ENCODE measurements at places on chromosomes 5 and 9. TPM values are rescaled to one million over a fixed set of nuclear protein-coding genes. Genes with fewer than 3 reads are reported as not detected.

Gene PGM5
- 276 TPM for total RNA-seq

Gene TGFBI
- 79.7 TPM for total RNA-seq

Gene ACOT12
- not detected for total RNA-seq

GRCh38 chr9:2618289-2618688, 3.3 kb upstream of the VLDLR start:
- DNase-seq = no peak

GRCh38 chr5:102856389-102856777, 101.3 kb downstream of the PAM start:
- no peak for DNase-seq

DNA sequence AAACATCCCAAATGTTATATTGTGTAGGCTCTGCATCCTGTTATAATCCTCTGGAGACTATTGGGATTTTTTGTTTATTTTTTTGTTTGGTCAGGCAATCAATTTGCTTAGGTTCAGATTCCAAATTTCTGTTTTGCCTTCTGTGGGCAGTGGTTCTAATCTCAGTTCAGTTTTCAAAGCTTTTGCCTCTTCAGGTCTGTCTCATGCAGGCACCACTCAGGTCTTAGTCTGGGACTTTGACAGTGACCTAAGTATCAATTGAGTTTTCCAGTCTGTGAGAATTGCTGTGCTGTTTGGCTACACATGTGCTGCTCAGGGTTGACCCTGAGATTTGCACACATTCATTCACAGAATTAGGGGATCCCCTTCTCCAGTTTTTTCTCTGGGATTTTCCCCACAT, 14.1 kb downstream of the SNX2 start:
- DNase-seq = no peak

DNA sequence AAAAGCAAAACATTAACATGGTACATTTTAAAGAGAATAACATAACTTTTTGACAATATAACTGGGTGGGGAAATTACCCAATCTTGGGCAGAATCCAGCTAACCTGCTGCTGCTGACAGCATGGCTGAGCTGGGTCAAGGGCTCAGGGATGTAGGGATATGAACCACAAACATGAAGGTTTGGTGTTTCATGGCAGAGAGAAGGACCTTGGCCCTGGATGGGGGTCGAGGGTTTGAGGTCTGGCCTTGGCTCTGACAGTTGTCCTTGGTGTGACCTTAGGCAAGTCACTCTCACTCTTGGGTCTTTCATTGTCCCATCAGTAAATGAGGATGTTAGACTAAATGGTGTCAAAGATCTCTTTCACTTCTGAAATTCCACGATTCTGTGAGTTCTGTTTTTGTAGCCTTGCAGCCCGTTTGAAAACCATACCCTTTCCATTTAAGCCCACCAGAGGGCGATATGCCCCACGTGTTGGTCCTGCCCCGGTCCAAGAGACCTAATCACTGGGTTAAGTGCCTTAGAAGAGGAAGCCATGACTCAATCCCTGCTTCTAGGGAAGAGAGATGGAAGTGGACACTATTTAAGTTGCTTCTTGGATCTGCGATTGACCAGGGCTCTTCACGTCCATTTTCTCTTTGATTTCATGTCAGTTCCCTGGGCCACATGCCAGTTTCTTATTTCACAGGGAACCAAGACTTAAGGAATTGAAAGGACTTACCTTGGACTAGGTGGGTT, 56.8 kb upstream of the TEX48 start:
- DNase-seq = peak; percentile 63

GRCh38 chr9:19875291-19875920, 86.6 kb upstream of the SLC24A2 start:
- DNase-seq = no peak

DNA sequence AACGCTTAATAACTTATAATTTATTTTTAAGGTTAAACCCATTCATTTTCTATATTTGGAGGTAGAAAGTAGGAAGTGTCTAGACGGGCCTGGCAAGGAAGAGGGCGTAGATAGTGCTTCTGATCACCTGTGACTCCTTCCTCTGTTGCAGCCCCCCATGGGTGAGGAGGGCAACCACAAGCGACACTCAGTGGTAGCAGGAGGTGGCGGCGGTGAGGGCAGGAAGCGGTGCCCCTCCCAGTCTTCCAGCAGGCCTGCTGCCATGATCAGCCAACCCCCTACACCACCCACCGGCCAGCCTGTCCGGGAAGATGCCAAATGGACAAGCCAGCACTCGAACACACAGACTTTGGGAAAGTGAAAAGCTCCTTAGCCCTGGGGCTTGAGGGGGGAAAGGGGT, 36.7 kb downstream of the FAXDC2 start:
- DNase-seq = no peak

DNA sequence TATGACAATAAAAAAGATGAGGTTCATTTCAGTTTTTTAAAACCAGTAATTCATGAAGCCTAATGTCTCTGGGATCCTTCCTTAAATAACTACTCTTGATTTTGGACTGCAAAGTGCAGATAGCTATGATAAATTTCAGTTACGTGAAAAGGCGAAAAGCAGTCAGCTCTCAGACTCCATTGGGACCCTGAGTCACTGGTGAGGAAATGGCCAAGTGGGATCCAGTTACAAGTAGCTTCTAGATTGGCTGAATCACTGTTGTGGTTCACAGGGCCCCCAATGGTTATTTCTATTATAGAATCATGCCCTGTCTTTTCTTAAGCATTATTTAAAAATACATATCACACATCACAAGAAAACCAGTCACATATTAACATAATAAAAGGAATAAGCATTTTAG, 31.1 kb upstream of the PPP3R2 start:
- no peak for DNase-seq

DNA sequence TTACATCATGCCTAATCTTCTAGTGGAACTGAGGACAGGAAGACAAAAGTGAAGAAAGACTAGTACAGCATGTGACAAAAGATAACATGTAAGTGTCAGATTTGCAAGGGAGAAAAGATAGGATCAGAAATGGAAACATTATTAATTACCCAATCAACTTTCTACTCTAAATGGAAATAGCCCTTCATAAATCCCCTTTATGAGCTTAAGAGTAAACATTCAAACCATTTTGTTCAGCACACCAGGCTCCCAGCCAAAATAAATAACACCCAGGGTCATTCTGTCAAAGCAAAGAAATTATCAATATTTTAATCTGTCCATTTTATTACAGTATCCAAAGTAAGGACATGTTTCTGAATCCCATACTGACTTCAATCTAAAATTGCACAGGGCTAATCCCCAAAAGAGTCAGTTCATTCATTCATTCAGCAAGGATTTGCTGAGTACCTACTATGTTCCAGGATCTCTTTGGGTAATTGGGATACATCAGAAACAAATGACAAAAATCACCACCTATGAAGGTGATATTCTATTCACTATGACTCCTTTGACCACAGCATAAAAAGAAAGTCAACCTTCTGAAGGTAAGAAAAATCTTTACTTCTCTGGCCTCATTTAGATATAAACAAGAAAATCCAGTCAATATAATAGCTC, 5.3 kb downstream of the PRELID2 start:
- DNase-seq = no peak

All from left cardiac atrium (tissue), 4 donors.